Psoas muscle (tissue), 8 donors: ENCODE measurements at places on chromosomes 1 and 21. TPM values are rescaled to one million over a fixed set of nuclear protein-coding genes. Genes with fewer than 3 reads are reported as not detected.

IRF6 gene
- total RNA-seq: not detected

TRIM67 gene
- not detected for total RNA-seq

AMY1C gene
- total RNA-seq: not detected

FAM177B gene
- total RNA-seq: not detected

IL12RB2 gene
- total RNA-seq: 2.0 TPM

ST6GALNAC3 gene
- total RNA-seq: 2.3 TPM

OR14K1 gene
- not detected for total RNA-seq

KIRREL1 gene
- total RNA-seq: 7.6 TPM

KCNJ6 gene
- total RNA-seq: not detected

UBL4B gene
- total RNA-seq: not detected

OR2G6 gene
- not detected for total RNA-seq

GMEB1 gene
- total RNA-seq: 8.4 TPM

RHBDL2 gene
- not detected for total RNA-seq

ACP6 gene
- 4.1 TPM for total RNA-seq

HAPLN2 gene
- 0.30 TPM for total RNA-seq

NIT1 gene
- total RNA-seq: 43.8 TPM

USF1 gene
- total RNA-seq: 50.6 TPM

TSPAN2 gene
- total RNA-seq: 1.2 TPM
